ENCODE measurements at places on chromosomes 1 and 21. TPM values are rescaled to one million over a fixed set of nuclear protein-coding genes. Genes with fewer than 3 reads are reported as not detected.

Gene CCDC28B
- polyA plus RNA-seq, result 21.1 TPM

GRCh38 chr1:244473059-244473605 is 12.1 kb downstream of the CATSPERE start:
- no peak for DNase-seq

- DNase-seq, result no peak
These were observed 6.5 kb downstream of the AK5 start for GRCh38 chr1:77288275-77288674.

GRCh38 chr1:86447198-86447790 is 21.4 kb upstream of the CLCA1 start:
- no peak for DNase-seq

Gene KCNH1
- polyA plus RNA-seq, result 0.37 TPM

- DNase-seq, result no peak
These were observed 20.6 kb upstream of the RNU1-4 start for GRCh38 chr1:16719571-16720350.

DNA sequence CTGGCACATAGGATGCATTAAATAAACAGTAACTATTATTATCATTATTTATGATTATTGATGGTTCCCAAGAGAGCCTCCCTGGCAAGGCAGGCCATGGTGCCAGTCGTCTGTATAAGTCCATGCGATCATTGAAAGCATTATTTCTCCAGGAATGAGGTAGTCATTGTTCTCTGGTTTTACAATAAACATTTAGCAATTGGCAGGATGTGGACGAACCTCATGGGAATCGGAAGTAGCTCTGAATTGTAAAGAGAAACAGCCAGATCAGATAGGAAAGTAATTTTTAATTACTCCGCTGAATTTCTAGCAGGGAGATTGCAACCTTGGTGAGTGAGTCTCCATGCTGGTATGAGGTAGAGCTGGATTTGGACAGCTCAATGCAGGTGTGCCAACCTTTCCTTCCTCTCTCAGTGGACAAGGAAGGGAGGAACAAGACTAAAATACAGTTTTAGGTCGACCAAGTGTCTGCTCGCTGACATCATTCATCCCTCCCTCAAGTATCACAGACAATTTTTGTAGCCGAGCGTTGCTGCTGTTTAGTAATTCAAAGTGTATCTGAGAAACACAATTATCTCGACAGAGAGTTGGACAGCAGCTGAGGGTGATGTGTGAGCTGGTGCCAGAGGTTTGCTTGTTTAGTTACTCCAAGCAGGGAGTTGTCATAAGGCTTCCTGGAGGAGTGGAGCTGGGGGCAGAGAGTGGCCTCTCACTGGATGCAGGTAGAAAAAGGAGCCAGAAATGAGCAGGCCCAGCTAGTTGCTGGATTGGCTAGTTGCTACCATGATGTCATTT is 250.8 kb downstream of the KCNJ6 start:
- no peak for DNase-seq

DNA sequence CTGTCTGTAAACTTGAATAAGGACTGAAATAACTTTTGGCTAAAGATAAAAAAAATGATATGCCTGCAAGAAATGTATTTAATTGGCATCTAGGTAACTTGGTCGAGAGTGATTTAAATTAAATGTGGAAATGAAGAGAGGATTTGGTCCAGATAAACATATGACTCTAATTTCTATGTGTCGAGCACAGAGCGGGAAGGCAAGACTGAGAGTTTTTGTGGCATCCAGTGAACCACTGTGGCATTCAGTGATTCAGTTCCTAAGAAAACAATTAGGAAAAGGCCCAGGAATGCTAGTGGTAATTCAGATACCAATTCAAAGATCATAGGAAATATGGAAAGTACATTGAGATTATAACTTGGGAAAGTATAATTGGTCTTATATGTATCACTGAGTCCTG is 39.6 kb downstream of the PDE4B start:
- no peak for DNase-seq

GRCh38 chr1:30659702-30660101 is 63.7 kb downstream of the MATN1 start:
- DNase-seq, result no peak

Gene ACTA1
- polyA plus RNA-seq, result 2.4 TPM

- DNase-seq, result no peak
These were observed 3.5 kb upstream of the MKNK1 start for GRCh38 chr1:46607345-46608130.

Gene CD48
- 1.7 TPM for polyA plus RNA-seq

Gene HCRTR1
- polyA plus RNA-seq, result 0.19 TPM

DNA sequence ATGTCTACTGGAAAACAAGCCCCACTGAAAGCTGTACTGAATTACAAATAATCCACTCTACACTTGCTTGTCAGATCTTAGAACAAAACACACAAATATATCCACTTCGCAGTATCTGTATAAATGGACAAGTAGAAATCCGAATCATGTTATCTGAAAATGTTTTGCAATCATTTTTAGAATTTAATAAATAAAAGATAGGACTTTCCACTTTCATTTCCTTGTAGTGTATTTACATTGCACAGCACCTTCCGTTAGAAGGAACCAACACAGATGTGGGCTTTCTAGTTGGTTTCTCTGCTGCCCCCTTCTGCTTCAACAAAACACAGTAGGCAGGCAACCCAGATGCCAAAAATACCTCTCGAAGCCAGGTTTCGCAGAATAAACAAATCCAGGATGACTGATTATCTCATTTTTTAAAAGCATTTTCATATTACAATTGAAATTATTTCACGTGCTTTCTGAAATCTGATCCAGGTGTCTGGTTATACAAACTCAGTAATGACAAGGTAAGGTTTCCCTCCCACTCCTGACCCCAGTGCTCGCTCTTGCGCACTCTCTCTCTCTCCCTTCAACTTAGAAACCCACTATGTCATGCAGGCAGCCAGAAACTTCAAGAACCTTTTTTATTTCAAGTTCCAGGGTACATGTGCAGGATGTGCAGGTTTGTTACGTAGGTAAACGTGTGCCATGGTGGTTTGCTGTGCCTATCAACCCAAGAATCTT is 389.9 kb downstream of the SMYD3 start:
- DNase-seq, result peak; percentile 22

DNA sequence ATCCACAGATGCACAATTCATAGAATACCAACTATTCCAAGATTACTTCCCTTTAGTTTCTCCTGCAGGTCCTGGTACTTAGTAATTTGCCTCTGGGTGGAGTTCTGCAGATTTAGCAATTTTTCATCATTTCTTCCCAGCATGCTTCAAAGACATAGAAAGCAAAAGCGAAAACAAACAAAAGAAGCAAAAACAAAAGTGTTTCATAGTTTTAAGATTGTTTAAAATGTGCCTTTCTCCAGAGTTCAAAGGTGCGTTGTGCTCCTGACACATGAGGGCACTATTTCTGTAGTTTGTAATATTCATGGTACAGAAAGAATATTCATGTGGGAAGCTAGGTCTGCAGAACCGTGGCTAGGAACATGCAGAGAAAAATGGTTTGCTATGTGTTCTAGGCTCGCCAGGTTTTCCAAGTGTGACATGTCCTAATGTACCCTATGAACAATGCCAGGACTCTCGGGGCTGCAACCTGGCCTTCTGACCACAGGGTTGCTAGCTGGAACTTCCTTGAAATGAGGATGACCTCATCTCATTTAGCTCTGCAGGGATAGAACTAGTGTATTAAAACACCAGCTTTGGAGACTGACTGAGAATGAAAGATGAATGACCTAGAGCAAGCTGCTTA is 30.0 kb upstream of the RCSD1 start:
- no peak for DNase-seq

Gene TMEM39B
- polyA plus RNA-seq, result 18.3 TPM

Gene MYOM3
- 15.5 TPM for polyA plus RNA-seq

- no peak for DNase-seq
These were observed 296.7 kb upstream of the PTBP2 start for GRCh38 chr1:96424877-96425276.

DNA sequence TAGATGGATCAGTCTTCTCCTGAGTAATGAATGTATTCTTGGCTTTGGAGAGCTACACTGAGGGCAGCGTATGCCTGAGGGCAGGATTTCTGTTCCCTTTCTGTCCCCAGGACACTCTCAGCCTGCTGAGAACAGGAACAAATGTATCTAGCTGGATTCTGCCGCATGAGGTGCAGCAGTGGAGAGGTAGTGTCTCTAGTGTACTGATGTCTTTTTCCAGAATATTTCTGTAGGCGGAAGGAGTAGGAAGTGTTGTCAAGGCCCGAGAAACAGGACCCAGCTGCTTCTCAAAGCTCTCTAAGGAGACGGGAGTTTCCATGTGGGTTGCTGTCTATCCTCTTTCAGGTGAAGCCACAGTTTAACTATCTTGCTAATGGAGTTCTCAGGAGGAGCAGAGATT is 65.5 kb downstream of the MT1HL1 start:
- DNase-seq, result no peak

DNA sequence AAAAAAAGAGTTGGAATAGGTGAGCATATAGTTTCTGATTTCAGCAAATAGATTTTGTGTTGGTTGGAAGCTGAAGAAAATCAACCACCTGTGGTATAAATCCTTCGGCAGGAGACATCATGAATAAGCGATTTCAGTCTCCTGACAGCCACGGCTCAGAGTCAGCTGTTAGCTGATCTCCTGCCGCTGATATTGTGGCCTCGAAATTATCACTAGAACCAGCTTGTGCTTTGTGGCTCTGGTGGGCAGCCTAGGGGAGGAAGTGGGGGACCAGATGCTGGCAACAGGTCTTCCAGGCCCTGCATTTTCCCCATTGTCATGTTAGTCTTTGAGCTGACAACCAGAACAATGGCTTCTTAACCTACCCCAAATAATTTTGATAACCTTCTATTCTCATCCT is 842 bp upstream of the GCSAML start:
- DNase-seq, result no peak

Gene VWA5B1
- 1.9 TPM for polyA plus RNA-seq

GRCh38 chr1:208202333-208202995 is 41.7 kb downstream of the PLXNA2 start:
- DNase-seq, result no peak

GRCh38 chr1:41738475-41738874 is 180.2 kb downstream of the HIVEP3 start:
- DNase-seq, result no peak

- no peak for DNase-seq
These were observed 122.8 kb upstream of the IVNS1ABP start for GRCh38 chr1:185439727-185440415.

- no peak for DNase-seq
These were observed 28.5 kb upstream of the CADM3 start for GRCh38 chr1:159142726-159143510.

DNA sequence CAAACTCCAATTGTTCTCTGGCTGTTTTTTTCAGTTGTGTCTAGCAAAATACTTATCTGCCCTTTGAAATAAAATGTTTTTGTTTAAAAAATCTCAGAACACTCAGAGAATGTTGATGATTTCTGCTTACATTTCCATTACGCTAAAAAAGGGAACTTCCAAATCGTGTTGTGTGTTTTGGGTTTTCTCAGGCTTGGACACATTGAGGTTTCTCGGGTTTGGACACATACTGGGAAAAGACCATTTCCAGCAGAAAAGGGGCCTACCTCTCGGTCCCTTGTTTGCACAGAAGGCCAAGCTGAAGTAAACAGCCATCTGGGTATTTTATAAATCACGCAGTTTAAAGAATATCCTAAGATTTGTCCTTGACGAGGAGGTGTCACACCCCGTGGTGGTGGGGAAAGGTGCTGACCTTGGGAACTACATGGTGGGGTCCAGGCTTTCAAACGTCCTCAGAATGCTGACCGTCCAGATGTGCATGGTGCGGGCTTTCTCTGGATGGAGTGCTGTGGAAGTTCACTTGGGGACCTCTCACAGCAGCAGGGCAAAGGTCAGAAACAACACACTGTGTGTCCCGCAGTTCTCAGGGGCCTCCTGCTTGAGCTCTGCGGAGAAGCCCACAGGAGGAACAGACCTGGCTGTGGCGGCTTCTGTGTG is 67.8 kb downstream of the SLC37A1 start:
- DNase-seq, result no peak

DNA sequence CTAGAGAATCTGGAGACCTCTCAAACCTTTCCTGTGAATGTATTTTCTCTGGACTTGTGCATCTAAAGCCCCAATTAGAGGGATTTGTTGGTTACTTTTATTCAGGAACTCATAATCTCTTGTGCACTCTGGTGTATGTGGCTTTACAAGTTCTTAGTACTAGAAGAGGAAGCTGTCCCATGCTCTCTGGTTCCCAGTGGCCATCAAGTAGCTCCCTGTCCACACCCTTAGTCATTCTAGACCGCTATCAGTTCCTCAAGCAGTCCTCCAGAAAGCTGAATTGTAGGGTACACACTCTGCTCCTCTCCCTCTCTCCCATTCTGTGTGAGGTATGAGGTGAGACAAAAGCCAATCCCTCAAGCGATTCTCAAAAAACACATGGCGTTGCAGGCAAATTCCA is 470.3 kb downstream of the PTPRC start:
- no peak for DNase-seq

Gene TNFRSF9
- polyA plus RNA-seq, result 0.09 TPM

Gene NUDT4B
- polyA plus RNA-seq, result 4.5 TPM

Gene BOLA1
- polyA plus RNA-seq, result 18.4 TPM

GRCh38 chr1:225343618-225344017 is 84.2 kb downstream of the LBR start:
- no peak for DNase-seq

DNA sequence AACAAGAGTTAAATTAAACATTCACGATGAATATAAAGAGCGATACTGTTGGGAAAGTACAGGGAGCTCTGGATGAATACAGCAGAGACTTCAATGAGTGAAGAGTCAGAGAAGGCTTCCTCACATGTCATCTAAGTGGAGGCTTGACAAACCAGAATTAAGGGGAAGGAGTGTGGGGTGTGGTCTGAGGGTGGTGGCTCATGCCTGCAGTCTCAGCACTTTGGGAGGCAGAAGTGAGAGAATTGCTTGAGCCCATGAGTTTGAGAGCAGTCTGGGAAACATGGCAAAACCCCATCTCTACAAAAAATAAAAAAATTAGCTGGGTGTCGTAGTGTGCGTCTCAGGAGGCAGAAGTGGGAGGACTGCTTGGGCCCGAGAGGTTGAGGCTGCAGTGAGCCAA is 8.7 kb downstream of the SDHB start:
- DNase-seq, result no peak

DNA sequence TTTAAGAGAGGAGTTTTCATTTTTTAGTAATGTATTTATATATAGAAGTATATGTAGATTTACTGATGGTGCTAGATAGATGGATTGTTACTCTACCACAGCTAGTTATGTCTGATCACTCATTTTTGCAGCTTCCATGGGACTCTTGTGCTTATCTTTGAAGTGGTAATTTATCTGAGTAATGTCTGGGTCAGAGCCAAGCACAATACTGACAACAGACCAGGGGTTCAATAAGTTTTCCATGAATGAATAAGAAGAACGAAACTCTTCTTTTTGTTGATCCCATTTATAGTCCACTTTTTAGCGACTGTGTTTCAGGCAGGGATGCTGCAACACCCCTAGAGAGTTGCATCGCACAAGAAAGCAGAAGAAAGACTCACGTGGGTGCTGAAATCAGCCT is 935.2 kb downstream of the PLA2G4A start:
- no peak for DNase-seq

Gene KPNA6
- 33.4 TPM for polyA plus RNA-seq

Gene HEYL
- polyA plus RNA-seq, result 20.3 TPM

Gene NBPF19
- polyA plus RNA-seq, result 12.1 TPM

Gene RNF207
- 27.9 TPM for polyA plus RNA-seq

- no peak for DNase-seq
These were observed 16.8 kb downstream of the ADAR start for GRCh38 chr1:154591206-154591605.
